ENCODE measurements at places on chromosomes 7 and 10.

GRCh38 chr10:133336118-133336576, 549 bp downstream of the CALY start:
- no peak for DNase-seq

DNA sequence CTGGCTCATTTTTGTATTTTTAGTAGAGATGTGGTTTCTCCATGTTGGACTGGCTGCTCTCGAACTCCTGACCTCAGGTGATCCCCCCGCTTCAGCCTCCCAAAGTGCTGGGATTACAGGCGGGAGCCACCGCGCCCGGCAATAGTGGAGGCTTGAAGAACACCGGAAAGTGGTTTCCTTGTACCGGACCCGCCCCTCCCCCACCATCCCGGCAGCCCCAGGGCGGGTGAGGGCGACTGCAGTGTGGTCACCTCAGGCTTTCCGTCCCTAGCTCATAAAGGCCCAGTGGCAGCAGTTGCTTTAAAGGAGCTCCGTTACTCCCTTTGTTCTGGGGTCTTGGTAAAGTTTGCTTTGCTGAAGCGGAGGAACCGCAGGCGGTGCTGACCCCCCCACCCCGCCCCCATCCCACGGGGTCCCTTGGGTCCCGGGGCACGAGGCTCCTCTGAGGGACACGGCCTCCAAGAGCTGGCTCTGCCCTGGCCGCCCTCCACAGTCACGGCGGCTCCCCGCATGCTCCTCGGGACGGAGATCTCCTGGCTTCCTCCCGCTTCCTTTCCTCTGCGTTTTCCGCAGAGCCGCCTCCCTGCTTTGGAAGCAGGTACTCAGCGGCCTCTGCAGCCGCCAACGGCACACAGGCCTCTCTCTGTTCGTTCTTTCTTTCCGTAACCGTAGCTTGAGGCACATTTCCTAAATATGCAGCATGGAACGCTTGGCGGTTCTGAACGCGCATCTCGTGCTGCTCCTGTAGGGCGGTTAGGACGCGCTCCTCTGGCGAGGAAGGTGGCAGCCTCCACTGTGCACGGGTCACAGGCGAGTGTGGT, 77.3 kb downstream of the DNAJB6 start:
- DNase-seq, result no peak

GRCh38 chr10:121064491-121064890, 213.3 kb downstream of the WDR11 start:
- no peak for DNase-seq

- no peak for DNase-seq
These were observed 2.2 kb upstream of the FZD8 start for GRCh38 chr10:35644050-35644950.

GRCh38 chr7:115851291-115851690, 179.3 kb downstream of the TFEC start:
- peak; percentile 2 for DNase-seq

DNA sequence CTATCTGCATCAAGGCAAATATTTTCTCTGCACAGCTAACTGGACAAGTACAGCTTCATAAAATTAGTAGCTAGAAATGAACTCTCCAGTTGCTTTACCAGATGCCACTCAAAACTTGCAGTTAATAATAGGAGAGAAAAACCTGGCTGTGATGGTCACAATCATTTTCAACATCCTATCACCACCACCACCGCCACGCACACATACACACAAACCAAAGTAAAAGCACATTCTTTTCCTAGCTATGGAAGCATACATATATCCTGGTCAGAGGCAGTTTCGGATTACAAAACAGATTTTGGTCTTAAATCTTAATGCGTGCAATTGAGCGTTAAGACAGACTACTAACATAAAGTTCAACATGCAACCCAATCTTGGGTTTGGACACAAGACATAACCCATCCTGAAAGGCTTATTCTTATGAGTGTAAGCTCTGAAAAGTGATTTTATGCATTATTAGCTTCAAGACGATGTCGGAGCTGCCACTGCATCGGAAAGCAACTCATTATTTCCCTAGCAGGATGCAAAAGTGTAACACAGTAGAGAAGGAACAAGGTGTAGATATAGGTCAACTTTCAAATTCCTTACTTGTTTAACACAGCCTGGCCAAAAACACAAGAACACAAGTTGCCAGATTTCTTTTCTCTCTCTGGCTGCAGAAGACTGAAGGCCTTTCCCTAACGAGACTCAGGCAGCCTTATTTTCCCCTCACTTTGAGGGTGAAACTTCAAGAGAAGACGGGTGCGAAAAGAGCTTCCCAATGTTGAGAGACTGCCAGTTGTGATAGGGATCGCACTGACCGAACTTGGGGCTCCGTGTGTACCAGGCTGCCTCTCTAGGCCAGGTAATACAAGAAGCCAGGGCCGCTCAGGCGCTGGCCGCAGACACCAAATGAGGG, 1.2 kb downstream of the CACUL1 start:
- no peak for DNase-seq

DNA sequence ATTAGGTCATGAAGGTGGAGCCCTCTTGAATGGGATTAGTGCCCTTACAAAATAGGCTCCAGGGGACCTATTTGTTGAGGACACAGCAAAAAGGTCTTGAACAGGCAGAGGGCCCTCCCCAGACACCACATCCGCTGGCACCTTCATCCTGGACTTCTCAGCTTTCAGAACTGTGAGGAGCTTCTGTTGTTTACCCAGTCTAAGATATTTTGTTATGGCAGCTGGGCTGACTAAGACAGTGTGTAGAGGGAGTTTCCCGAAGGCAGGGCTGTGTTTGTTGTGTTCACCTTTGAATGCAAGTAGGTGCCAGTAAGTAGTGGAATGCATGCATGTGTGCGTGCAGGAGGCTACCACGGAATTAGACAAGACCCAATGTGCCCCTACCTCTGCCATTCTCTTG, 106.7 kb downstream of the PTPRE start:
- DNase-seq, result no peak

- no peak for DNase-seq
These were observed 329.7 kb downstream of the PRPF18 start for GRCh38 chr10:13916384-13916947.

DNA sequence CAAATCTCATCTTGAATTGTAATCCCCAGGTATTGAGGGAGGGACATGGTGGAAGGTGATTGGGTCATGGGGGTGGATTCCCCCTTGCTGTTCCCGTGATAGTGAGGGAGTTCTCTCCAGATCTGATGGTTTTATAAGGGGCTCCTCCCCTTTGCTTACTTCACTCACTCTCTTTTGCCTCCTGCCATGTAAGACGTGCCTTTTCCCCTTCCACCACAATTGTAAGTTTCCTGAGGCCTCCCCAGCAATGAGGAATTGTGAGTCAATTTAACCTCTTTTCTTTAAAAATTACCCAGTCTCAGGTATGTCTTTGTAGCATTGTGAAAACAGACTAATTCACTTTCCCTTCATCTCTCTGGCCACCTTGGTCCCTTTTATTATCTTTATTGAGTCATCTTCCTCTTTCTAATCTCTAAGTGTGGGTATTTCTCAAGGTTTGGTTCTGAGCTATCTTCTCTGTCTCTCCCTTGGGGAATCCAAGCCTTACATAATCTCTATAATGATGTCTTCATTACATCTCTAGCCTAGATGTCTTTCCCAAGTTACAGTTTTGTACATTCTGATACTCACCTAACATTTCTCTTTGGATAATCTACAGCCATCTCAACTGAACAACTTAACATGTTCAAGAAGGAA, 99.1 kb upstream of the JCAD start:
- DNase-seq, result no peak

Data from NCI-H146 (cell line).